Activated CD4-positive, alpha-beta T cell treated with anti-CD3 and anti-CD28 coated beads for 48 hours (primary cell): ENCODE measurements at places on chromosomes 1 and 21.

- DNase-seq, result no peak
These were observed 16.1 kb downstream of the WLS start for GRCh38 chr1:68216089-68216772.

DNA sequence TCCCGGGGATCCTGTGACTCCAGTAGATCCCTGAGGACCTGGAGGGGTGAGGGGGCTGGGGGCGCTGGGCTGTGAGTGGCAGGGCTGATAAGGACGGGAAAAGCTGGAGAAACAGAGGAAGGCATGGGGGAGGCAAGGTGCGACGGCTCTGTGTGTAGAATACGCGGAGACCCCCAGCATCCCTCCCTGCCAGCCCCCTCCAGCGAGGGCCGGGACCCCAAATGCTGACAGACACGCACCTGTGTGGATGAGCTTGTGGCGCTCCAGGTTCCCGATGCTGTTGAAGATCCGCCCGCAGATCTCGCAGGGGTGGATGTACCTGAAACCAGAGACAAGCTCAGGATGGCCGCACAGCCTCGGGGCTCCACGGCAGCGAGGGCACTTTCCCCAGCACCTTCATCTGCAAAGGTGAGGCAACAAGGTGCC, 53.0 kb upstream of the RIPK4 start:
- DNase-seq, result no peak

DNA sequence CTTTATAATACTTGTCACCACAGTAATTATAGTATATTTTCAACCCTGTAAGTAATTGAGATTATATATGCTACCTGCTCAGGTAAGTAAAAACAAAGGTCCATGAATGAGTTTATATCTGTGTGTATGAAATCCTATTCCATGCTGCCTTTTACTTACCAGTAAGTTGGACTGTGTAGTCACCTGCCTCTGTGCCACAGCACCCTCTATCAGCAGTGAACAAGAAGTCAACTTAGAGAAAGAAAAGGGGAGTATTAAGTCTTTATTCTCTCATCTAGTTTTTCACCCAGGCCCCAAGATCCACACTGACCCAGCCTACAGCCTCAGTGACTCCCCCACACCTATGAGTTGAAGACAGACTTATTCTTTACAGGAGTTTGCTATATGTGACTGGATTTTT, 36.9 kb upstream of the IFI16 start:
- peak; percentile 29 for DNase-seq

- no peak for DNase-seq
These were observed 70.7 kb upstream of the ESRRG start for GRCh38 chr1:216793973-216794372.

DNA sequence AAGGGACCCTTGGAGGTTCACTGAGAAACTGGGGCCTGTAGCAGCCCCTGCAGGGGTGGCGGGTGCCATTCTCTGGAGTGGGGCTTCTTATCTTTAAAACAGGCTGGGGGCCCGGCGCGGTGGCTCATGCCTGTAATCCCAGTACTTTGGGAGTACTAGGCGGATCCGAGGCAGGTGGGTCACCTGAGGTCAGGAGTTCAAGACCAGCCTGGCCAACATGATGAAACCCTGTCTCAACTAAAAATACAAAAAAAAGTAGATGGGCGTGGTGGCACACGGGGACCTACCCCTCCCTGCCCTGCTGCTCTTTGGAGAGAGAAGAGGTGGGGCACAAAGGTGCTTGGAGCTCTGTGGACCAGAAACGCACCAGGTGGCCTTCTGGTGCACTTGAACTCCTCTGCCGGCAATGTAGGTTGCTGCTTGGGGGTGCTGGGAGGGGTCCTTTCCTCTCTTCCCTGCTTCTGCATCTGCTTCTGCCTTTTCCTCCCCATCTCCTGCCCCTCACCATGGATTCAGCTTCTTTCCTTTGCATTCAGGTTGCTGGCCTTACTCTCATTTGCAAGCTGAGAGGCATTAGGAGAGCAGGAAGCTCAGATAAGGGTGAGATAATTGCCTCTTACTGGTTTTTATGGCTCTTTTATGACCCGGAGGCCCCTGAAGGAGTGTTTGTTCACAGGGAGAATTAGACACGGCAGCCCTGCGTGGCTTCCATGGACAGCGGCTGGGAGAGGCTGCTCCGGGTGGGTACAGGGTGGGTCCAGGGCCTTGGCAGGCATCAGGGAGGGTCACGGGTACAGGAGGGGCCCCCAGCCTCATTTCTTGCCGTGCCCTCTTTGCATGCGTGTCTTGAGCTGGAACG, 57.4 kb downstream of the ARHGEF10L start:
- DNase-seq, result no peak

DNA sequence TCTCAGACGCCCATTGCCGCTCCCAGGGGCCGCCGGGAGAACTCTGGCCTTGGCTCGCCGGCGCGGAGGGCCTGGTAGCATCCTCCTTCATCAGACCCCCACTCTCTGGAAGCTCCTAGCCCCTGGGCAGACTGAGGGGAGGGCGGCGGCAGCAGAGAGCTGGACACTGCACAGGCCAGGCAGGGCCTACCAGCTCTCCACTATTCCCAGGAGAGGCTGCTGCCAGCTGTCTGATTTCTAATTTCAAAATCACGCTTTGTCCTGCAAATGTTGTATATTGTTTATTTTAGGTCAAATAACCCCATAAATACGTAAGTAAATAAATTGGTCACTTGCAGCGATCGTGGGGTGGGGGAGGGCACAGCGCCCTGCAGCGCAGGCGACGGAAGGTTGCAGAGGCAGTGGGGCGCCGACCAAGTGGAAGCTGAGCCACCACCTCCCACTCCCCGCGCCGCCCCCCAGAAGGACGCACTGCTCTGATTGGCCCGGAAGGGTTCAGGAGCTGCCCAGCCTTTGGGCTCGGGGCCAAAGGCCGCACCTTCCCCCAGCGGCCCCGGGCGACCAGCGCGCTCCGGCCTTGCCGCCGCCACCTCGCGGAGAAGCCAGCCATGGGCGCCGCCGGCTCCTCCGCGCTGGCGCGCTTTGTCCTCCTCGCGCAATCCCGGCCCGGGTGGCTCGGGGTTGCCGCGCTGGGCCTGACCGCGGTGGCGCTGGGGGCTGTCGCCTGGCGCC, at the start of gene MTARC1:
MTARC1 (plus strand) TSS at position 577 of the 732 bp plus-strand sequence; CDS start at position 609, 32 bp downstream.
- peak; percentile 4 for DNase-seq

DNA sequence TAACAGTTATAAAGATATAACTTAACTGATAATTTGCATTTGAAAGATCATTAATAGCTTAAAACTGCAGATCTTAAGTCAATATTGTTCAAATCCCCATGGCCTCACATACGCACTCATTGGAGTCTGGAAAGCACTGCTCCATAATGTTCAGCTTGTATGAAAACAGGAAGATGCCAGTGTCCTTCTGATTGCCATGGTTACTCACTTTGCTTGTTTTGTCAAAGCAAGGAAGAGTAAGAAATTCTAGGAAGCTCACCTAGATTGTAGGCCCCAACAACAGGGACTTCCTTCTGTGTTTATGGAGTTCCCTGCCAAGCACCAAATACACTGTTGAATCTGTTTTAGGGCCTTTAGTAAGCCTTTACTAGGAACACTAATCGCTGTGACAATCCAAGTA, 10.9 kb downstream of the GAS5 start:
- no peak for DNase-seq

DNA sequence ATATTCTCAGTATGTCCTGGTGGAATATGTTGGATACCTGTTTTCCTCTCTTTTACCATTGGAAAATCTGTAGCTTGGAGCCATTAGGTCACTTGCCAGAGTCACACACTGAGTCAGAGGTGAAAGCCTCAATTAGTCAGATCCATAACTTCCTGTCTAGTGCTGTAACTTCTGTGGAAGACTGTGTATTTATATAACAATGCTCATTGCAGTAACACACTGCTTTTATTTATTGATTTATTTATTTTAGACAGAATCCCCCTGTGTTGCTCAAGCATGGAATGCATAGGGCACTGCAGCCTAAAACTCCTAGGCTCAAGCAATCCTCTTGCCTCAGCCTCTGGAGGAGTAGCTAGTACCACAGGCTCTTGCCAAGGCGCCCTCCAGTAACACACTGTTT, 1.3 kb upstream of the DOCK7 start:
- DNase-seq, result no peak

DNA sequence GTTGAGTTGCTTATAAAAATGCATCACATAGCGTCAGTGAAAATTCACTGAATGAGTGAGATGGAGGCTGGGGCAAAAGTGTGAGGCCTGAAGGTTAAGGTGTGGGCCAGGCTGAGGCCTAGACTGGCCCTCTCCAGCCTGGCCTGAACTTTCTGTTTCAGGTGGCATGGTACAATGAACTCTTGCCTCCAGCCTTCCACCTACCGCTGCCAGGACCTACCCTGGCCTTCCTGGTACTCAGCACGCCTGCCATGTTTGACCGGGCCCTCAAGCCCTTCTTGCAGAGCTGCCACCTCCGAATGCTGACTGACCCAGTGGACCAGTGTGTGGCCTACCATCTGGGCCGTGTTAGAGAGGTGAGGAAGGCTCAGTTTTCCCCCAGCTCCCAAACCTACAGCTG, 7.1 kb downstream of the MMACHC start:
- DNase-seq, result no peak

- no peak for DNase-seq
These were observed 119.0 kb upstream of the NFIA start for GRCh38 chr1:60963167-60963940.

GRCh38 chr1:219304227-219305226, 130.8 kb downstream of the LYPLAL1 start:
- no peak for DNase-seq

- no peak for DNase-seq
These were observed 102.3 kb upstream of the ZNF648 start for GRCh38 chr1:182163821-182164223.

DNA sequence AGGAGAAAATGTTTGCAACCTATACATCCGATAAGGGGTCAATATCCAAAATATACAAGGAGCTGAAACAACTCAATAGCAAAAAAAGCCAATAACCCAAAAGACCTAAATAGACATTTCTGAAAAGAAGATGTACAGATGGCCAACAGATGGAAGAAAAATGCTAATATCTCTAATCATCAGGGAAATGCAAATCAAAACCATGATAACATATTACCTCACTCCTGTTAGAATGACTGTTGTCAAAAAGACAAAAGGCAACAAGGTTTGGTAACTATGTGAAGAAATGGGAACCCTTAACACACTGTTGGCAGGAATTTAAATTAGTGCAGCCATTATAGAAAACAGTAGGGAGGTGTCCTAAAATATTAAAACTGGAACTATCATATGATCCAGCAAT, 74.7 kb downstream of the LEPR start:
- no peak for DNase-seq

DNA sequence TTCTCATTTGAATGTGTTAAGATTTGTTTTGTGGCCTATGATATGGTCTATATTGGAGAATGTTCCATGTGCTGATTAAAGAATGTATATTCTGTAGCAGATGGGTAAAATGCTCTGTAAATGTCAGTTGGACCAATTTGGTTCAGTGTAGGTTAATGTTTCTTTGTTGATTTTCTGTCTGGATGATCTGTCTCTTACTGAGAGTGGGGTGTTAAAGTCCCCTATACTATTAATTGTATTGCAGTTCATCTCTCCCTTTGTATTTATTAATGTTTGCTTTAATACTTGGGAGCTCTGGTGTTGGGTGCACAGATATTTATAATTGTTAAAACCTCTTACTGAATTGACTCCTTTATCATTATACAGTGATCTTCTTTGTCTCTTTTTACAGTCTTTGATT, 584.5 kb downstream of the NUF2 start:
- no peak for DNase-seq

- DNase-seq, result no peak
These were observed 132.4 kb upstream of the LMO4 start for GRCh38 chr1:87196110-87196827.

GRCh38 chr1:41573194-41573593, 88.7 kb upstream of the EDN2 start:
- DNase-seq, result no peak

- DNase-seq, result no peak
These were observed 108.0 kb upstream of the ADAR start for GRCh38 chr1:154716011-154716410.

GRCh38 chr1:242199776-242200458, 201.0 kb upstream of the MAP1LC3C start:
- no peak for DNase-seq

GRCh38 chr1:77688939-77689338, 6.5 kb upstream of the ZZZ3 start:
- DNase-seq, result no peak

DNA sequence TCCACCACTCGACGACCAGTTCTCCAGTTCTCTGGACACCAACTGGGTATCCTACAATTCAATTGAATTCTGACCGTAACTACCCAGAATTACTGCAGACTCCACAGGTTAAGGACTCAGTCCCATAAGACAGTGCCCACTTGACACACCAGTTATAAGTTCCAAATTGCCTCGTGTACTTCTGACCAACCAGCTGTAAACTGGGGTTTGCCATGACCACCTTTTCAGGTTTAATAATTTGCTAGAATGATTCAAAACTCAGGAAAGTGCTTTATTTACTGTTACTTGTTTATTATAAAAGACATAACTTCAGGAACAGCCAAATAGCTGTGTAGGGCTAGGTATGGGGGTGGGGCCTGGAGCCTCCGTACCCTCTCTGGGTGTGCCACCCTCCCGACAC, 15.3 kb downstream of the NUDC start:
- no peak for DNase-seq
